Mucosa of gallbladder (tissue), 1 donor: ENCODE measurements at places on chromosomes 5 and 9.

DNA sequence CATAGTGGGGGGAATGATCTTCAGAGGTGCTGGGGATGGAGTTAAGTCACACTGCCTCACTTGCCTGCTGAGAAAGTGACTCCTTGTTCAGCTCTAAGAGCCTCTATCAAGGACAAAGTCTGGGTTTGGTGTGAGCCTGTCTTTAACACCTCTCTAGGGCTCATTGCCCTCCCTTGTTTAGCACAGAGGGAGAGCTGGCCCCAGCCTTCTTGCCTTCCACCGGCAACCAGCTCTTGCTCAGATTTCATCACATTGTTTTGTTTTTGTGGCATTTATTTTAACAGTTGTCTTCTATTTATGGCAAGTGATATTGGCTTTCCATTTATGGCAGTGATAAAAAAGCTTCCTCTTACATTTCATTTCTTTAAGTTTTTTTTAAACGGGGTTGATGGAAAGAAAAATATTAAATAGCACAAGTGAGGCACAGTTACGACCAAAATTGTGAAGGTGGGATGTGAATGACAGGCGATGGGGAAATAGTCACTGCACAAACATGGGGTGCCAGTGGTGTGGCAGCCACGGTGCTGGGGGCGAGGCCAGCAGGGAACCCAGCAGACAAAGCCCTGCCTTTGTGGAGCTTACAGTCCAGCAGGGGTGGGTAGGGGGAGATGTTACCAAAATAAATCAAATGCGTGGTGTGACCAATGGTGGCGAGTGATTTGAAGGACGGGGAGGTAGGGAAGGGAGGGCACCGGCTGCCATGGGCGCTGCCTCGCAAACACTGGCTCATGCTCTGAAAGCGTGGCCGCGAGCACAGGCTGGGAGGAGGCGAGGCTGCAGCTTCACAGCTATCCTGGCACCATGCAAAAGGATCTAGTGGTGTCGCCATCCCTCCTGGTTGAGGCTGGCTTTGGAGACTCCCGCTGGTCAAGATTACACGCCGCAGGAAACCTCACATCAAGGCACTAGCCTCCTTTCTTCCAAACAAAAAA, 21.2 kb upstream of the UNC5A start:
- DNase-seq = no peak

DNA sequence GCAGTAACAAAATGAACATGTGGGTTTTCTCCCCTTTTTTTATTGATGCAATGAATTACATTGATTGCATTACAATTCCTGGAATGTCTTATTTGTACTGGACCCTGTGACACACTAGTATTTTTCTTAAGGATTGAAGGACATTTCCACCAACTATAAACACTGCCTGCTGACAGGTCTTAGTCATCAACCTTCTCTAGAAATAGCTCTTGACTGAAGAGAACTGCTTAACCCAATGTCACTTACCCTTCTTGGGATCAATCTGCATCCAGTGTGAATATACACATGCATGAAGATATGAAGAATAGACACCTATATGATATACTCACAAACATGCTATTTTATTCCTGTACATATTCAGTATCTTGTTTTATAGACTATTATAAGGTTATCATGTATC, 130.6 kb downstream of the FBXO38 start:
- no peak for DNase-seq

DNA sequence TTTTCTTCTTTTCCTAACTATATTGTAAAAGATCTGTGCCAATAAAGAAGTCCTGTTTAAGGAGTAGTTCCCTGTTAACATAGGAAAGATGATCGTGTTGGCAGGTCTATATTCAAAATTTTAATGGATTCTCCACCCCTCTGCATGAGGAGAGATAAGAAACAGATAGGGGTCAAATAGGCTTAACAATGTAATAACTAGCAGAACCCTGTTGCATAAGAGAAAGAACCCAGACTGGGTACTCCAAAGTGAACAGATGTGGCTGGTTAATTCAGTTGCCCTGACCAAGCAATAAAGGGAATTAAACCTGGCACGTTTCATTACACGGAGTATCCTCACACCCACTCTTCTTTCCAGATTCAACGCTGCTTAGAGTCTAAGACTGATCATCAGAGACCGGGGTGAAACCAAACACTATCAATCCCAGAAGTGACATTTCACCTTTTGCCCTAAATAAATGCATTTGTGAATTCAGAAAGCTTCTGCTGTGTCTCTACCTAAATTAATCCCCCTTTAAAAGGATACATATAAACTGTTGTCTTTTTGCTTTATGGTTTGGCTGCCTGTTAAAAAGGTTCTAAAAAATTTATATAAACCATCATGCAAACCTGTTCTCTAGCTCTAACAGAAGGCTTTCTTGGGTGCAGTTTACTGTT, 1276.9 kb upstream of the WWC1 start:
- no peak for DNase-seq

DNA sequence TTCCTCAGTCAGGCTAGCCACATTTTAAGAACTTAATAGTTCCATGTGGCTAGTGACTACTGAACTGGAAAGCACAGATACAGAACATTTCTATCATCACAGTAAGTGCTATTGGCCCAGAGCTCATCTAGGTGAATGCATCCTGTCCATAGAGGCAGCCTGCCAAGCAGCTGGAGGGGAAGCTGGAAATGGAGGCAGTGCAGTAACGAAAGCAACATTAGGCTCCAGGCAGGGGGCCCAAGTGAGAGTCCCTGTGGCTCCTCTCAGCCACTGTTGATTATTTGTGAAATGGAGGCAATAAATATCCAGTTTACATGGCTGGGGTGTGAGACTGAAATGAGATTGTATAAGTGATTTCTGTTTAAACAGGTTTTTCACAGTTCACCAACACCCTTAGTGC, 227.2 kb upstream of the KLF9 start:
- no peak for DNase-seq

DNA sequence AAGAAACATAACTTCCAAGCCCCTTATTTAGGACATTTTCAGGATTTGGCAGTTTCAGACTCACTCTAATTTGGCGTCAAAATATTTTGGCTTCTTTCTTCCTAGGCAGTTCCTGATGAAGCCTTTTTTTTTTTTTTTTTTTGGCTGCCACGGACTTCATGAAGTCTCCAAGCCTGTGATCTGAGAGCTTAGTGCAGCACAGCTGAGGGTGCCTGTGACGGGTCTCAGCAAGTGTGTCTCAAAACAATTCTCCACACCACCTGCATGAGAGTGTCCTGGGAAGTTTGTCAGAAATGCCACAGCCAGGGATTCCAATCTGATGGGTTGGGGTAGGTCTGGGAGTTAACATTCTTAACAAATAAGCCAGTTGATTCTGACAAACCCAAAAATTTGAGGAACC, 6.0 kb upstream of the ESM1 start:
- DNase-seq = no peak
